GM23248 (cell line): ENCODE measurements at places on chromosomes 5 and 9. TPM values are rescaled to one million over a fixed set of nuclear protein-coding genes. Genes with fewer than 3 reads are reported as not detected.

GRCh38 chr9:130010151-130010988 is 32.6 kb downstream of the FNBP1 start:
- no peak for DNase-seq

The SLC35D2 gene
- total RNA-seq = 12.3 and 17.1 TPM in 2 replicates

GRCh38 chr5:137283801-137284200 is 215.3 kb downstream of the SPOCK1 start:
- no peak for DNase-seq

DNA sequence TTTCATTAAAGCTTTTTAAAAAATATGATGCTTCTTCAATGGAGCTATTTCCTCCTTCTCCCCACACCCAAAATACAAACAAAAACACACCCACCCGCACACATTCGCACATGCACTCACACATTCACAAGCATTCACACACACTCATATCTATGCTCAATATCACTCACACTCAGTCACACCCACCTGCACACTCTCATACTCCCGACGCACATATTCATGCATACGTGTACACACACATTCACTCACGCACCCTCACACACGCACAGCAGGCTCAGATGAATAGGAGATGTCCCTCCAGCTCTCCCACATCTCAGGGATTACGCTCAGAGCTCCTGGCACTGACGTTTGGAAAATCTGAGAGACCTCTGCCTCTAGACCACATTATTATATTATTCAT is 25.7 kb upstream of the TENT4A start:
- DNase-seq = no peak

- no peak for DNase-seq
These were observed 2.1 kb downstream of the SLC22A5 start for GRCh38 chr5:132371603-132371994.

The PPP2R2B gene
- total RNA-seq = 0.11 TPM in 1 of 2 replicates, not detected in the other

The FBP2 gene
- not detected in 2 replicates for total RNA-seq
